Erythroblast (primary cell): ENCODE measurements at places on chromosomes 3 and 15.
A peak's percentile ranks its signal among the peaks of the same experiment; 100 is the strongest.

DNA sequence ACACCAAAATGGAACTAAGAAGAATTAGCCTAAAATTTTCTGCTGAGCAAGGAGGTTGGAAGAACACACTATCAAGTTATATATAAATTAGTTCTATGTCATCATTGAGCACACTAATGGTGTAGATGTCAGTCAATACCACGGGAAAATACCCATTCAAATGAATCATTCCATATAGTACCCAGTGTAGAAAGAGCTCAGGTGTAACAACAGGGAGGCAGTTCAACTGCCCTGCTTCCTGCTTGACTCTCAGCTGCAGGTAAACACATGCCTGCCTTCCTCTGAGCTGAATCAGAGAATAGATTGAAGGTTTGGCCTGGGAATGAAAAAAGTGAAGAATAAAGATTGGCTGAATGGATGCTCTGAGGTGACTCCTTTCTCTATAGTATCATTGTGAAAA lies 1088.0 kb downstream of the AGBL1 start:
- no peak for DNase-seq

DNA sequence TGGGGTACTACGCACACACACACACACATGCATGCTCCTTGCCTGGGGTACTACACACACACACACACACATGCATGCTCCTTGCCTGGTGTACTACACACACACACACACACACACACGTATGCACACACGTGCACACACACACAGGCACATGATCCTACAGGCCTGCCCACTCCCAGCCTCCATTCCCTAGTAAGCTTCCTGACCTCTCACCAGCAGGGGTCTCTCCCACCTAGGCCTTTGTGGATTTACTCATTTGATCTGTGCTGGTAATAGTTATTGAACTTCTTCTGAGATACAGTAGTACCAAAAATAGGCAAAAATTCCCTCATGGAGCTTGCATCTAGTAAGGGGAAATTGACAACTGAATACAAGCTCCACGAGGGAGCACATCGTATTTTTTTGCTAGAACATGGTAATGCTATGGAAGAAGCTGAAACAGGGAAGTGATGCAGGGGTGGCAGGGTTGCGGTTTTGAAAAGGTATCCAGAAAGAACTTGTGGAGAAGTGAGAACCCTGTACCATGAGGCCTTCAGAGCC lies 19.1 kb downstream of the TTC21A start:
- DNase-seq: peak; percentile 76

- no peak for DNase-seq
These were observed 5.8 kb downstream of the MCM2 start for GRCh38 chr3:127604035-127604434.

DNA sequence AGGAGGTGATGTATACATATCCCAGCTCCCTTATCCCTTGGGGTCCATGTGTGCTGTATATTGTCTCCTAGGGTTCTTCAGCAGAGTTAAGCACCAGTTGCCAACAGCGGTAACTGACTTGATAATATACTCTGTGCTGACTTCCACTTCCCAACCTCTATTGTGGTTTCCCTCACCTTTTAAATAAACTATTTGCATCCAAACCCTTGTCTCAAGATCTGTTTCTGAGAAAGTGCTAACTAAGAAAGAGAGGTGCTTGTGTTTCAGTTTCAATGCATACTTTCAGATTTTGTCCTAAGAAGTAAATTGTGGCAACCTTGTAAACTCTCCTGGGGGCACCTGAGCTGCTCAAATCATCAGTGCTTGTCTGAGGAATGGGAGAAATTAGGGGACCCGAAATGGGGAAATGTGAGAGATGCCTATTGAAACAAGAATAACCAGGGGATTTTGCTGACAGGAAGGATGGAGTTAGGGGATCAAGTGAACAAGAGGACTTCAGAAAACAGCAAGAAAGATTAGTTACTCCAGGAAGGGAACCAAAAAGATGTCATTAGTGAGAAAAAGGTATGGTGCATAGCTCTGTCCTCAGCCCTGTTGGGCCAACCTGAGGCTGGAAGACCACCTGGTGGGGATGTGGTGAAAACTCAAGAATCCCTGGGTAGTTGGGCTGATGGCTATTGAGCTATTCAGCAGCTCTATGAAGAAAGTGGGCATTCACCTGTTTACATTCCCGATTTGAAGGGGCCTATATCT lies 50.9 kb upstream of the MRPL3 start:
- DNase-seq: no peak

DNA sequence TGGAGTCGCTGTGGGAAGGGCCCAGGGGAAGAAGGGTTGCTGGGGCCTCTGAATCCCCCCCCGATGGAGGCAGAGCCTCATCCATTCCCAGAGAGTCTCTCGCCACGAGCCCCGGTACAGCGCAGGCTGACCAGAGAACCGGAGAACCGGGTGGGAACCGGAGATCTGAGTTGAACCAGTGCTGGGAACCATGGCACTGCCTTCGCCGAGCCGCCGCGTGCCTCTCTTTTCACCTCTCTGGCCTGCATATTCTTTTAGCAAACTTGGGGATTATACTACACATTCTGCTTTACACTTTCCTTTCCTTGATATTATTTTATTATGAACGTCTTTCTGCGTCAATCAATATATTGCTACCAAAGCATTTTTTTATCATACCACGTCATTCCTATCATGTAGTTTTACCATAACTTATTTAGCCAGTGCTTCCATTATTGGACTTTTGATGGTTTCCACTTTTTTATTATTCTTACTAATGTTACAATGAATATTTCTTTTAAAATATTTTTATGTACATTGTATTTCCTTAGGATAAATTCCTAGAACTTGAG lies 7.2 kb downstream of the NRROS start:
- no peak for DNase-seq

- no peak for DNase-seq
These were observed 93.7 kb upstream of the RBMS3 start for GRCh38 chr3:29186982-29187725.

- DNase-seq: no peak
These were observed 43.1 kb downstream of the SAMMSON start for GRCh38 chr3:70042641-70043040.
